ENCODE measurements at places on chromosomes 7 and 10. TPM values are rescaled to one million over a fixed set of nuclear protein-coding genes. Genes with fewer than 3 reads are reported as not detected.

MMP21 gene
- total RNA-seq, result not detected

FRMPD2 gene
- not detected for total RNA-seq

LRGUK gene
- total RNA-seq, result not detected

KIF11 gene
- total RNA-seq, result 55.6 TPM

ANKRD61 gene
- 0.16 TPM for total RNA-seq

ITIH5 gene
- not detected for total RNA-seq

PANK1 gene
- 2.0 TPM for total RNA-seq

NKX6-2 gene
- not detected for total RNA-seq

CUBN gene
- total RNA-seq, result 0.76 TPM

DKK1 gene
- total RNA-seq, result not detected

GOLGA7B gene
- total RNA-seq, result 0.90 TPM

AKR1B15 gene
- total RNA-seq, result not detected

CRHR2 gene
- total RNA-seq, result not detected

NYAP1 gene
- total RNA-seq, result 0.34 TPM

MYL10 gene
- total RNA-seq, result not detected

ZNF503 gene
- 0.33 TPM for total RNA-seq

ASB13 gene
- 11.3 TPM for total RNA-seq

GDF2 gene
- not detected for total RNA-seq

CALML5 gene
- total RNA-seq, result not detected

HOXA2 gene
- total RNA-seq, result not detected

ZC3HAV1L gene
- 13.4 TPM for total RNA-seq

ASAH2 gene
- total RNA-seq, result 6.6 TPM

ELOVL3 gene
- total RNA-seq, result not detected

TRIM50 gene
- not detected for total RNA-seq

VAX1 gene
- total RNA-seq, result not detected

PCLO gene
- not detected for total RNA-seq

KAZALD1 gene
- total RNA-seq, result 0.25 TPM

GALNT11 gene
- 19.0 TPM for total RNA-seq

TRIM74 gene
- 0.35 TPM for total RNA-seq

IDI2 gene
- not detected for total RNA-seq

ITPRID1 gene
- total RNA-seq, result not detected

NMT2 gene
- total RNA-seq, result 11.3 TPM

ANKMY2 gene
- total RNA-seq, result 12.1 TPM

SPDYE1 gene
- total RNA-seq, result not detected

OR2F2 gene
- total RNA-seq, result not detected

PLPP4 gene
- not detected for total RNA-seq

EBF3 gene
- not detected for total RNA-seq

ANKRD30A gene
- total RNA-seq, result not detected

OPN1SW gene
- not detected for total RNA-seq

SEMA3E gene
- not detected for total RNA-seq

TFPI2 gene
- not detected for total RNA-seq

CCDC7 gene
- 5.2 TPM for total RNA-seq

ABCB1 gene
- total RNA-seq, result 15.3 TPM

PRKG1 gene
- not detected for total RNA-seq

GATA3 gene
- 8.4 TPM for total RNA-seq

ARMC3 gene
- total RNA-seq, result not detected

ARHGEF5 gene
- total RNA-seq, result 13.3 TPM

CCL24 gene
- total RNA-seq, result not detected

ADARB2 gene
- not detected for total RNA-seq

UCN3 gene
- total RNA-seq, result not detected

KMT2E gene
- total RNA-seq, result 62.4 TPM

TRPV5 gene
- not detected for total RNA-seq

CYP3A7 gene
- total RNA-seq, result not detected

DGKI gene
- total RNA-seq, result 1.8 TPM

PIP gene
- not detected for total RNA-seq

TAC1 gene
- 0.72 TPM for total RNA-seq

CAV2 gene
- total RNA-seq, result not detected

CYREN gene
- total RNA-seq, result 51.7 TPM

THSD7A gene
- total RNA-seq, result not detected

DGKB gene
- total RNA-seq, result not detected
